ENCODE measurements at places on chromosomes 7 and 10. TPM values are rescaled to one million over a fixed set of nuclear protein-coding genes. Genes with fewer than 3 reads are reported as not detected.

Gene SUN3
- not detected for total RNA-seq

- DNase-seq: peak; percentile 36
- H3K4me3 ChIP-seq: no peak overlapping the region
- peaks cover 24% of the 10 kb centered on the region for H3K27me3 ChIP-seq
- peaks cover 3% of the 10 kb centered on the region for H3K4me1 ChIP-seq
- H3K27ac ChIP-seq: peak overlapping the region; percentile 39
- peaks cover 3% of the 10 kb centered on the region for H3K36me3 ChIP-seq
Measured at GRCh38 chr10:3043512-3044368, 23.6 kb upstream of the PFKP start.

Gene PRPS1L1
- not detected for total RNA-seq

DNA sequence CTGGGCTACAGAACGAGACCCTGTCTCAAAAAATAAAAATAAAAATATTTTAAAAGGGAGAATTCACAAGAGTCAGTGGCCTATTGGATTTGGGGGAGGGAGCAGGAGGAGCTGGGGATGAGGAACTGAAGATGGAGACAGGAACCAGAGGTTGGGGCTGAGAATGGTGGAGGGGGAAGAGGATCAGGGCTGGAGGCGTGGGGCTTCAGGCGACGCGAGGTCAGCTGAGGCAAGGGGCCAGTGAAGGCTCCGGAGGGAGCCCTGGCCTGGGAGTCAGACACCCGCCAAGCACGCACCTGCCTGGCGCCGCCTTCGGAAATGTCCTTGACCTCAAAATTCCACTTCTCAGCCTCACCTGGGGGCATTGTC lies 671 bp upstream of the CLEC2L start:
- no peak for DNase-seq
- H3K27me3 ChIP-seq: peaks cover 28% of the 10 kb centered on the region
- no peak overlapping the region for H3K27ac ChIP-seq

Gene CYP3A5
- total RNA-seq: 0.20 TPM

DNA sequence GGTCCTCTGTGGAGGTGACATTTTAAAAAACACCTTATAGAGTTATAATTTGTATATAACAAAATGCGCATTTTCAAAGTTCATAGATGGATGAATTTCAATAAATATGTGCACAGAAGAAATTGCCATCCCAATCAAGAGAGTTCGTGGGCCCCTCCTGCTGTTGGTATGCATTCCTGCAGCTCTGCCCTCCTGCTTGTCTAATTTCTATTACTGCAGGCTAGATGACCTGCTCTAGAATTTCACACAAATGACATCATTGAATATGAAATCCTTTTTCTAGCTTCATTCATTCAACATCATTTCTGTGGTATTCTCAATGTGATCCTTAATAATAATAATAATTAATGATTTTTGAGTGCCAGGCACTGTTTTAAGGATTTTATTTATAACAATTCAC lies 348.2 kb downstream of the SDK1 start:
- H3K4me3 ChIP-seq: no peak overlapping the region
- no peaks in the 10 kb centered on the region for H3K4me1 ChIP-seq
- no peaks in the 10 kb centered on the region for H3K36me3 ChIP-seq
- no peak overlapping the region for H3K27ac ChIP-seq
- H3K27me3 ChIP-seq: peaks cover 41% of the 10 kb centered on the region
- no peak for DNase-seq

Gene TAS2R41
- 0.52 TPM for total RNA-seq

Gene MMD2
- total RNA-seq: not detected

GRCh38 chr10:126621846-126622245 lies 48.6 kb downstream of the C10orf90 start:
- no peaks in the 10 kb centered on the region for H3K4me1 ChIP-seq
- DNase-seq: no peak
- no peak overlapping the region for H3K27ac ChIP-seq
- H3K4me3 ChIP-seq: no peak overlapping the region

DNA sequence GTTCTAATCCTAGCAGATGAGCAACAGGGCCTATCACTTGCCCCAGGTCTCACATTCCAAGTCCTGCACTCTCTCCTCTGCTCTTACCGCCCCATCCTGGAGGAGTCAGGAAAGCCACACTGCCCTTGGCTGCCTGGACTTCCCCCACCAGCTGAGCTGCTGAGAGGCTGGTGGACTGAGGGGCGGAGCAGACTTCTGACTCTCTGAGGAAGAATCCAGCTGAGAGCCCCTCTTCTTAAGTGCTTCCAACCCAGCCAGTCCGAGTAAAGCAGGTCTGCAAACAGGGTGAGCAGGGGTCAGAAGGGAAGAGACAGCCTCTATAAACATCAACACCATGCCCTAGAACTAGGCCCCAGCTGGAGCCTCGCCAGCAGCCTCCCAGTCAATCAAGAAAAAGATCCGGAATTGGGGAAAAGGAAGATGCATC lies 92.4 kb upstream of the TMEM72 start:
- H3K27me3 ChIP-seq: peaks cover 36% of the 10 kb centered on the region
- no peaks in the 10 kb centered on the region for H3K36me3 ChIP-seq
- no peak overlapping the region for H3K4me3 ChIP-seq
- H3K4me1 ChIP-seq: no peaks in the 10 kb centered on the region
- no peak for DNase-seq

Gene RPEL1
- total RNA-seq: not detected

Gene SLC16A9
- 0.18 TPM for total RNA-seq

- DNase-seq: no peak
- peaks cover 38% of the 10 kb centered on the region for H3K27me3 ChIP-seq
- no peak overlapping the region for H3K27ac ChIP-seq
Measured at GRCh38 chr10:104440221-104440620, 86.6 kb downstream of the CFAP58 start.

- H3K36me3 ChIP-seq: no peaks in the 10 kb centered on the region
- H3K27ac ChIP-seq: no peak overlapping the region
- no peak for DNase-seq
Measured at GRCh38 chr10:83817797-83818196, 321.5 kb upstream of the GHITM start.

DNA sequence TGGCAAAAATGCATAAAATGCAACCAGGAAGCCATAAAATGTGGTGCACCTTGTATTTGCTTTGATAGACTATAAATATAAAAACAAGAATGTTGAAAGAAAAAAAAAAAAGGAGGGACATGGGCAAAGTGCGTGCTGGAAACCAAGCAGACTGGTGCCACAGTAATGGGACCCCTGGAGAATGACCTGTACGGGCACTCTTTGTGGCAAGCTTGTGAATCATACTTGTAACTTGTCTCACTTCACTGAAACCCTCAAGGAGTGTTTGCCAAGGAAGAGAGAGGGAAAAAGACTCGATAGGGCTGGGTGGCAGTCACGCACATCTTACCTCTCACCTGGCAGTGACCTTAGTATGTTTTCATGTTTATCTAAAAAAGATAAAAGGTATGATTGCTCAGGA lies 1183.6 kb downstream of the GATA3 start:
- H3K4me1 ChIP-seq: no peaks in the 10 kb centered on the region
- H3K36me3 ChIP-seq: no peaks in the 10 kb centered on the region
- DNase-seq: no peak
- peaks cover 16% of the 10 kb centered on the region for H3K27me3 ChIP-seq

DNA sequence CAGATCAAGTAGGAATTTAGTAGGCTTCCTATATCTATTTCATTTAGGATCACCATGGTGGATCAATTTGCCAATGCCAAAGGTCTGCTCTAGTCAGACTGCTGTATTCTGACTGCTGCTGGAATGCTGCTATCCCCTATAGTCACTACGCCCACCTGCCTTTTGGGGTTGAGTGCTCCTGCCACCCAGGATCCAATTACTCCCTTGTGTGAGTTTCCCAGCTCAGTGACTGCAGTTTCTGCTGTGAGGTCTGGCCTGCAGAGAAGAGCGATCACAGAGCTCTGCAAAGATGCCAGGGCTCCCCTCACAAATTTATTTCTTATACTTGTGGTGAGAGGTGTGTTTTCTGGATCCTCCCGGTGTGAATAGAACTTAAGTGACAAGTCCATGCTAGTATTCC lies 88.1 kb upstream of the FOXI2 start:
- no peaks in the 10 kb centered on the region for H3K4me1 ChIP-seq
- H3K4me3 ChIP-seq: no peak overlapping the region
- DNase-seq: no peak
- H3K27me3 ChIP-seq: no peaks in the 10 kb centered on the region
- H3K27ac ChIP-seq: no peak overlapping the region

Gene TAC1
- not detected for total RNA-seq

All from T-helper 17 cell (primary cell).